ENCODE measurements at places on chromosomes 6 and 20. TPM values are rescaled to one million over a fixed set of nuclear protein-coding genes. Genes with fewer than 3 reads are reported as not detected.

DNA sequence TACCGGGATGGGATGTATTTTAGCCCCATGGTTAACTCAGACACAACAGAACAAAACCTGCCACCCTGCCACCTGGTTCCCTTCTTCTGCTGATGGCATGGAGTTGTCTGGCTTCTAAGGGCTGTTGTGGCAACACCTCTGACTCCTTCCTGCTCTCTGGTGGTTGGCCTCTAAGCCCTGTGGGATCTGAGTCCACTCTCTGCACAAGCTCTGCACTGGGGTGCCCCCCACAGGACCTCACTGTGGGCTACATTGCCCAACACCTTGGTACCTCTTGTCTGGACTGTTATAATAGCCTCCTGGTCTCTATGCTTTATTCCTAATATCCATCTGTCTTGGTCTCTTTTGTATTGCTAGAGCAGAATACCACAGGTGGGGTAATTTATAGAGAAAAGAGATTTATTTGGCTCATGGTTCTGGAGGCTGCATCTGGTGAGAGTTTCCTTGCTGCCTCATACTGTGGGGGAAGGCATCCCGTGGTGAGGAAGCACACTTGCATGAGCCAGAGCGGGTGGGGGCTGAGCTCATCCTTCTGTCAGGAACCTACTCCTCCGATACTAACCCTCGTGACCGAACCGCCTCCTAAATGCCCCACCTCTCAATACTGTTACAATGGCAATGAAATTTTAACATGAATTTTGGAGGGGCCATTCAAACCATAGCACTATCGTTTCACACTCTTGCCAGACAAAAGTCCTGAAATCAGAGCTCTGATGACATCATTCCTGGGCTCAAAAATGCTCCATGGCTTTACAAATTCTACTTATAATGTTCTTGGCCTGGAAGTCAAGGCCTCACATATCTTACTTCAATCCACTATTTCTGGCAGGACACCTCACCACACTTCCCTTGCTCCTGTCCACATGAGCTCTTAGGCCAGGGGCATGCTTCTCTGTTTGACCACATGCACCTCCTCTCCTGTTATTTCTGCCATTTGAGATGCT lies 127.2 kb downstream of the PAX1 start:
- no peak for DNase-seq

- DNase-seq: no peak
Measured at GRCh38 chr20:3744037-3744436, 11.6 kb downstream of the HSPA12B start.

The MCHR2 gene
- not detected for total RNA-seq

The GPX5 gene
- not detected for total RNA-seq

The GCNT2 gene
- total RNA-seq: 9.7 TPM

DNA sequence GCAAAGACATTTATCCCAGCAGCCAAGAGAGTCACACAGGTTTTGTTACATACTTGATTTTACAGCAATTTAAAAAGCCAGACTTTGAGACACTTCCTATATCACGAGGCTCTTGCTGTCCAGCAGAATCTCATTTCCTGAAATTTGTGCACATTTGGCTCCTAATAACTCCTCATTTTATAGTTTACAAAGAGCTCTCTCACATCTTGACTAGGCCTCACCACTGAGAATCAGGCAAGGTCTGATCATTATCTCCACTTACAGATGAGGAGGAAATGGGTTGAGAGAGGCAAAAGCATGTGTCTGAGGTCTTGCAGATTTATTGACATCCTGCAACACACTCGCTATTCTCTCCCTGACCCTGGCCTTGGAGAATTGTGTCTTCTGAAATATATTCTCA lies 426.8 kb downstream of the MAFB start:
- no peak for DNase-seq

DNA sequence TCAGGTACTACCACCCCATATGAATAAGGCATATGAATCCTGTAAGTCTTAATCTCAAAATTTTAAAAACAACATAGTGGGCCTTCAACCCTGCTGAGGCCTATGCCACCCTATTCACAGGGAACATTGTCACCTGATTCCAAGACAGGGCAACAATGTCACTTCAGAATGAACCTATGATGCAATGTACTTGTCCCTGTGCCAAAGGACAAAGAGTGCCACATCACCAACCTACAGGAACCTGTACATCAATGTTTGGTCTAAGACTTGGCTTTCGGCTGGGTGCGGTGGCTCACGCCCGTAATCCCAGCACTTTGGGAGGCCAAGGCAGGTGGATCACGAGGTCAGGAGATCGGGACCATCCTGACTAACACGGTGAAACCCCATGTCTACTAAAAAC lies 318.5 kb upstream of the JARID2 start:
- peak; percentile 27 for DNase-seq

GRCh38 chr6:161406646-161407045 lies 132.8 kb upstream of the AGPAT4 start:
- DNase-seq: no peak

Data from mucosa of gallbladder (tissue), 1 donor.